ENCODE measurements at places on chromosomes 7 and 10. TPM values are rescaled to one million over a fixed set of nuclear protein-coding genes. Genes with fewer than 3 reads are reported as not detected.

The SLC39A12 gene
- not detected for total RNA-seq

The PDE6C gene
- not detected for total RNA-seq

The KLF14 gene
- not detected for total RNA-seq

The CRTAC1 gene
- total RNA-seq = not detected

The MYH16 gene
- total RNA-seq = 0.34 TPM

The ALOX5 gene
- not detected for total RNA-seq

The ST8SIA6 gene
- total RNA-seq = not detected

All from M059J (cell line).